NAMALWA (cell line): ENCODE measurements at places on chromosomes 2 and 18.

GRCh38 chr2:9666306-9666705 lies 35.5 kb upstream of the YWHAQ start:
- no peak for DNase-seq

DNA sequence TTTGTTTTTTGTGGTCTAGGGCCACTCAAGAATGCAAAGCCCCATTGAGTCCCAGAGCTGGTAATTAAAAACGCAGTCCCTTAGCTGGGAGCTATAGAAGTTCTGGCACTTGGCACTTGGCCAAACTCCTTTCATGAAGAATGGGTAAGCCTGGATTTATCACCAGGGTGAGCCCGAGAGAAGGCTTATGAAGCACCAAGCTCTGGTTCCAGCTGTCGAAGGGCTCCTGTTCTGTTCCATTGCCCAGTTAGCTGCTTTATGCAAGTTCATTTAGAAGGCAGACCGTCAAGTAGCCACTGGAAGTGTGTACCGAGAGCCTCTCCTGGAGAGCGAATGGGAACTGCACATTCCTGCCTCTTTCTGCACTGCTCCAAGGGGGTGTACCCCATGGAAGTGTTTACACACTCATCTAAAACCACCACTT lies 14.2 kb downstream of the ECEL1 start:
- no peak for DNase-seq

GRCh38 chr18:77996737-77997136 lies 747.1 kb downstream of the GALR1 start:
- no peak for DNase-seq

GRCh38 chr2:241877989-241878970 lies 8.8 kb downstream of the RTP5 start:
- DNase-seq, result peak; percentile 83

DNA sequence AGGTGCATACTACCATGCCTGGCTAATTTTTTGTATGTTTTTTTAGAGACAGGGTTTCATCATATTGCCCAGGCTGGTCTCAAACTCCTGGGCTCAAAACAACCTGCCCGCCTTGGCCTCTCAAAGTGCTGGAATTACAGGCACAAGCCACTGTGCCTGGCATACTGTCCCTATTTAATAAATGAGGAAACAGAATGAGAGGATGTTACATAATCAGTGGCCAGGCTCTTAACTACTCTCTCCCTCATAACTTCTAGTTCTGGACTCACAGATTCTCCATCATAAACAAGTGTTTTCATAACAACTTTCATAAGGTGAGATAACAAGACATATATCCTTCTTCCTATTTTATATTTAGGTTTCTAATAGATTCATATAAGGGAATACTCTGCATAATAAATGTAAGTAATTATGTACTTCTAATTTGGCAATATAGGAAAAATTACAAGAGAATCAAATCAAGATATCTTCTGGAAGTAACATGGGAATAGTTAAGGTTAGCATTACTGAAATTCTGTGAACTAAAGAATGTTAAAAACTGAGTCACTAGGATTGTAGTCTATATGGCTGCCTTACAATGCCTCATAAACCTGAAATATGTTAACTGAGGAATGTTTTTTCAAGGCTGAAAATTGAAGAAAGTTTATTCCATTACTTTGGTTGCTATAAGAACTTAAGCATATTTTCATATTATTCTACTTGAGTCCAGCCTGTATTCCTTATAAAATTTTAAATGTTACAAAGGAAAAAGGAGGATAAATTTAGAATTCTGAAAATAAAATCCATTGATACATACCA lies 71.3 kb downstream of the SLC25A12 start:
- no peak for DNase-seq

DNA sequence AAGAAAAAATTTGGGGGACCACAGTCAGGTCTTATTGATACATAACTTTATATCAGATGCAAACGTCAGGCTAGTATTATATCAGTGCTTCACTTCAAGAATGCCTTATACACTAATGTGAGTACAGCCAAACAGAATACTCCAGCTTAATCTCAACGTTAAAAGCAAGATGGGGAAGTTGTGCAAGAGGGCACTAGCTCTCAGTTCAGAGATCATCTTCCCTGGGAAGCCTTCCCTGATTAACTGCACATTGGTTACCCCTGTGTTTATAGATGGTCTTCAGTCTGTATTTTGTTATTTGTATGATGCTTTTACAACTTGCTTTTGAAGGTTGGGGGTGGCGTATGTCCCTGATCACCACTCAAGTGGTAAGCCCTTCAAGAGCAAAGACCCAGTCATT lies 11.4 kb downstream of the EPAS1 start:
- DNase-seq, result no peak

GRCh38 chr2:152278526-152278925 lies 56.4 kb upstream of the FMNL2 start:
- no peak for DNase-seq

DNA sequence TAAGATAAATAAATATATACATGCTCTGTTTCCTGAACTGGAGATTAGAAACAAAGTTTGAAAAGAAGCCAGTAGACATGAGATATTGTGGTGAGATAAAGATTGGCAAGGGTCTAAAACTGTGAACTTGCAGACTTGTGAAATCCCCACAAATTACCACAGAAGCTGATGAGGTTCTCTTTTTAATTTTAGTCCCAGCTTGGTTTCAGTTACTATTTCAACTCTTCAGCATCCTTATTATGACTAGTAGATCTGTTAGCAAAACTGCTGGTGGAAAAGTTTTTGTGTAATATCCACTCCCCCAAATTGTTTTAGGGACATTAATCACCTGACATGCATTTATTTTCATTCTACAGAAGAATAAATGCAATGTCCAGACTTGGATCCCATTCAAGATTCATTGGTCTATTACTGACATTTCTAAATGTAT lies 20.8 kb downstream of the RASGRP3 start:
- peak; percentile 68 for DNase-seq

GRCh38 chr2:181896286-181896685 lies 4.8 kb downstream of the ITPRID2 start:
- DNase-seq, result no peak

DNA sequence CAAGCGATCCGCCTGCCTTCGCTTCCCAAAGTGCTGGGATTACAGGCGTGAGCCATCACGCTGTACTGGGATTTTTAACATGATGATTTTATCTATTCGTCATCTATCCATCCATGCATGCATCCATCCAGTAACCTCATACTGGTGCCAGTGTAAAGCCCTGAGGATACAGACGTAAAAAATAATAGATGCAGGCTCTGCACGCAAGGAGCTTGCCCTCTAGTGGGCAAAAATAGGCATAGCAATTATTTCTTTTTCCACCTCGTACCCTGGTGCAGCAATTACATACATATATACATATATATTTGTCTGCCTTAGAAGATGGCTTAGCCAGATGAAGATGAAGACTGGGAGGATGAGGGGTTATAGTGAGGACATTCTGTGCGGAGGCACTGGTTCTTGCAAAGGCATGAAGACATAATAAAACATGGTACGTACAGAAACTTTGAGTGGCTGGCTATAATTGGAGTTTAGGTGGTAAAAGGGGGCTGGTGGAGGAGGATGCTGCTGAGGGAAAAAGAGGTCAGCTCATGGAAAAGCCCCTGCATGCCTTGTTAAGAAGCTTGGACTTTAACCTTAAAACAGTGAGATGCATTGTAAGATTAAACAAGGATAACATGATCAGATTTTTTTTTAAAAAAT lies 19.6 kb upstream of the RPIA start:
- DNase-seq, result peak; percentile 81

- no peak for DNase-seq
Measured at GRCh38 chr18:22346953-22347605, 70.6 kb downstream of the CTAGE1 start.

- DNase-seq, result no peak
Measured at GRCh38 chr2:215360596-215360995, 48.7 kb downstream of the ATIC start.

DNA sequence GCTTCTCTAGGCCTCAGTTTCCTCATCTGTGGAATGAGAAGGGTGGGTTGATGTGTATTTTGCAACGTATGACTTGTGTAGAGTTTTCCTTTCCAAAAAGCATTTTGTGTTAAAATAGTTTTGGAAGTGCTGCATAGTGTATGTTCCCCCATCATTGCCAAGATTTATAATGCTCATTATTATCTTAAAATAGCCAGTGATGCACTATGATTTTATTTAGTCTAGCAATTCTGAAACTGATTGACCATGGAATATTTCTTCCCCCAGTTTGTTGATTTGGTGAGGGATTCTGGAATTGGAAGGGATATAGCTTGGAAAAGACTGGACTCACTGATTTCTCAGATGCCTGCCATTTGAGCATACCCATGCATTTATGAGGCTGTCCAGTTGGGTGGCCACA lies 130.6 kb downstream of the CCDC85A start:
- no peak for DNase-seq

DNA sequence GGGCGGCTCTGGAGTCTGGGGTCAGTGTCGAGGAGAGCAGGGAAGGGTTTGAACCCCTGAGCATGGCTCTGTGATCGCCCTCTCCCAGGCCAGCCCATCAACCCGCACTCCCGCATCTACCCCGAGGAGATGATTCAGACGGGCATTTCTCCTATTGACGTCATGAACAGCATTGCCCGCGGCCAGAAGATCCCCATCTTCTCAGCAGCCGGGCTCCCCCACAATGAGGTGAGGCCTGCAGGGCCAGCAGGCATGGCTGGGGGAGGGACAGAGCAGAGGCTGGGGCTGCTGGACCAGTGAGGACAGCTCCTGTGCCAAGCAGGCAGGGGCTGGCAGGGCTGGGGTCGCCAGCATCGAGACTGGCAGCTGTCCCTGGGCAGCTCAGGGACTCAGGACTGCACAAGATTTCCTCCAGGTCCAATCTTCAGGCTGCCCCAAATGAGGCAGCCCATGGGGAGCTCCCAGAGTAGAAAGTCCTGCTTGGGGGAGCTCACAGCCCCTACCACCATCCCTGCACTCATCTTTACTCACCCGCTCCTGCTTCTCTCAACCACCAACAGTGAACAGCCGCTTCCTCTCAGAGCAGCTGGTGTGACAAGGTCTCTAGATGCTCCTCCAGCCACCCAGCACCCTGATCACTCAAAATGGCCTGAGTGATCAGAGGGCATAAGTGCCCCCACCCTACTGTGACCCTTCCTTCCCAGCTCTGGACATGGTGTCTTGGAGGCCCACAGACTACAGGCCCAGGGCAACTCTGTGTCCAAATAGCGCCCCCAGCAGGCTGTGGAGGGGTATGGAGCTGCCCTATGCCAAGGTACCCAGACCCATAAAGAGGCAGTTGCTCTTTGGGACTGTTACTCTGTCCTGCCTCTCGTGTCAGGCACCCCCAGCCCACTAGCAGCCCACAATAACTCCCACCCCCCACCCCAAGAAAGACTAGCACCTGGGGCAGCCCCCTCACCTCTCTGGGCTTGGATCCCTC lies 18.3 kb upstream of the ANKRD53 start:
- peak; percentile 22 for DNase-seq

GRCh38 chr2:201881741-201882140 lies 75.4 kb downstream of the CDK15 start:
- DNase-seq, result no peak

- DNase-seq, result no peak
Measured at GRCh38 chr2:164535280-164536025, 85.8 kb downstream of the GRB14 start.

DNA sequence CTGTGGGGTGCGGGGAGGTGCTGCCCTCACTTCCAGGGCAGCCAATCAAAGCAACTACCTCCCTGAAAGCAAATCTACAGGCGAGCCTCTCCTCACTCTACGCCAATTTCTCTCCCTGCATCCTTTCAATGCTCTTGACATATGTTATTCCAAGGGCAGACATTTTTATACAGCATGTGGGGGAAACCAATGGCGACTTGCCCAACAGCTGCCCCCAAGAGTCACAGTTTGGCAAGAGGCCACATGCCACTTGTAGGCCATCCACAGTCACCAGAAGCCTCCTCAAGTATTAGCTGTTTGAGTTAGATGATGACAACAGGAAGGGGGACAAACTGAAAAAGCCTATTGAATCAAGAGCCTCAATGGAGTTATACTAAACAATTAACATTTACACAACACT lies 114.6 kb downstream of the MYO5B start:
- DNase-seq, result no peak

DNA sequence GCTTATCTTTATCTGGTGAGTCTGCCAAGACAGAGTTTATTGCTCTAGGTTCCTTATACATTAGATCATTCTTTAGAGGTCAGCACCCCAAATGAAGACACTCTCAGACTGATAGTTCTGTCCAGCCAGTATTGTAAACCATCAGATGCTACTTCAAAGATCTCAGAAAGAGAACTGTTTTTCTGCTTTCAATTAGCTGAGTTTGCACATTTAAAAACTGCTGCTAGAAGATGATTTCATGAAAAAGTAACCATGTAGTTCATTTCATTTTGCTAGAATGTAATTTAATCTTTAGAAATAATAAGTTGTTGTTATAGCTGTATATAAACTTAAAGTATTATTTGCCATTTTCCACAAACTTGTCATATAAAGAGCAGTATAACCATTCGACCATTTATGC lies 344.5 kb upstream of the ATP5MC3 start:
- no peak for DNase-seq

DNA sequence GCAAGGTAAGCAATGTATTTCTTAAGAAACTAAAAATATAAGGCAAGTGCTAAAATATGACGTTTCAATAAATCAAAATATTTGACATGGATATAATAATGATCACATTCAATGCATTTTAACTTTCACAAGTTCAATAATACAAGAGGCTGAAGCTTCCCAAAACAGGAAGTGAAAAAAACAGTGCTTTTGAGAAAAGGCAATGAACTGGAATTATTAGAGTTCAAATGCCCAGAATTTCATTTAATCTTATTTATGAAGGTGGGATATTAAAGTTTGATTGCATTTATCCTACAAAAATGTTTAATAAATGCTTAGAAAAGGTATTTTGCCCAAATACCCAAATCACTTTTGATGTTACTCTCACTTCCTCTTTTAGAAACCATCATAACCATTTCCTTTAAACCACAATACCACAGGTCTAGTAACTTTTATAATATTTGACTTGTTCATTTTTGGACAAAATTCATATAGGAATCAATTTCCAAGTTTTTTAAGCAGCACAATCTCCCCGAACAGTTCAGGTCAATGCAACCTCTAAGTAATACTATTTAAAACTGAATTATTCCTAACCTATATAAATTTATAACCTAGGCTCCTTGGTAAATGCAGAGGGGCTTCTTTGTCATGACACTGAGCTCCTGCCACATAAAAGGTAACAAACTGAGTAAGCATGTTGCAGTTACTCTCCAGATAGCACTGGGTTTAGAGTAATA lies 2.1 kb downstream of the NCKAP1 start:
- peak; percentile 73 for DNase-seq

DNA sequence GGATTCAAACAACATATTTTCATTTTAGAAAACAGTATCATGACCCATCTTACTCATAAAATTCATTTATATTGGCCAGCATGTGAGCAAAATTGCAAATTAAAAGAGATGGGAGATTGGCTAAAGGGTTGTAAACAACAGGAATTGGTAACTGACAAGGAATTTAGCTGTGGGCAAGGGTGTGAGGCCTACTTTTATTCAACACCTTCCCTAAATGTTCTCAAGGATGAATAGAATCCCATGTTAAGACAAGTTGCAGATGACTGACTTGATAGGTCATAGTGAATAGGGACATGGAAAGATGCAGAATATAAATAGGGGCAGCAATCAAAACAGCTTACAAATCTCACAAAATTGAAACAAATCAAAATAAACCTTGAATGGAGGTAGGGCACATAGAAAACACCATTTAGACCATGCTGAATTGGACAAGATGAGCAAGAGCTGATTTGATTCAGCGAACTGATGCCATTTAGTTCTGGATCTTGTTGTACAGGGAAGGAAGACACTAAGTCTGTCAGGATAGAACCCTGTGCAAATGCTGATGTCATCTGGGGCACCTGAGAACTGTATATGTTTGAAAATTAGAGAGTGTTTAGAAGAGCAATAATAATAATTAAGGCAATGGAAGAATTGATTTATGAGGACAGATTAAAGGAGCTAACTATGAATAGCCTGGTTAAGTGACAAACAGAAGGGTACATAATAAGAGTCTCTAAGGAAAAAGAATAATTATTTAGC lies 509.7 kb downstream of the ZEB2 start:
- DNase-seq, result no peak
